MM.1S (cell line): ENCODE measurements at places on chromosomes 1 and 21.

GRCh38 chr1:236287757-236288619, 6.2 kb upstream of the ERO1B start:
- no peak for DNase-seq

GRCh38 chr1:147762233-147763024, 2.0 kb upstream of the GJA5 start:
- DNase-seq: peak; percentile 67

DNA sequence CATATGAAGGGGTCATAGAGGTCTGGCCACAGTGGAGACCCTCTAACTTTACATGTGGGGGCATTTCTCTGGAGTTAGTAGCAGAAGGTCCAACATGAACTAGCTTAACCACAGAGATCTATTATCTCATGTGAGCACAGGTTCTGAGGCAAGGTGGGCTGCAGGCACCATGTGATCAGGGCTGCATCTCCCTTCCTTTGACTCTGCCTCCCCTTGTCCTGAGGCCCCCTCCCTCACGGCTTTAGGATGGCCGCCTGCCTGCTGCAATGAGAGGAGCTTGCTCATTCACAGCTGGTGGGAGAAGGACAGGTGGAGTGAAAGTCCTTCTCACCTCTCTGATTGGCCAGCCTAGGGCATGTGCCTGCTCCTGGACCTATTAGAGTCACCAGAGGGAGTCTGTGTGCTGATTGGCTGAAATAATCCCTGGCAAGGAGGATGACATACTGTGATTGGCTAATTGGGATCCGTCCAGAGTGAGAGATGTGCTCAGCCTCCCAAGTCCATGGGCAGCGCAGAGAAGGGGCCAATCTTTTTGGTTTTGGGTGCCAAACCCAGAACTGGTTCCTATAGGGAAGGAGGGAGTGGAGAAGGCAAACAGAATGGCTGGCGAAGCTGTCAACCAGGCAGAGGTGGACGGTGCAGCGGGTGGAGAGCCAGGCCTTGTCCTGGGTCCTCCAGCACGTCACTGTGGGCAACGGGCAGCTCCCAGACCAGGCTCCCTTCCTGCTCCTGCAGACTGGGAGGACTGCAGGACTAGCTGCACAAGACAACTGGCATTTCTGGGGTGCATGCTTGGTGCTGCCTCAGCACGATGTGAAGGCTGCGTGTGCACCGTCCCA, 39.4 kb upstream of the C1orf174 start:
- DNase-seq: no peak

- DNase-seq: no peak
Observed at GRCh38 chr1:60699325-60699724, 383.0 kb upstream of the NFIA start.

- DNase-seq: no peak
Observed at GRCh38 chr1:112516141-112516540, 7.4 kb downstream of the WNT2B start.

DNA sequence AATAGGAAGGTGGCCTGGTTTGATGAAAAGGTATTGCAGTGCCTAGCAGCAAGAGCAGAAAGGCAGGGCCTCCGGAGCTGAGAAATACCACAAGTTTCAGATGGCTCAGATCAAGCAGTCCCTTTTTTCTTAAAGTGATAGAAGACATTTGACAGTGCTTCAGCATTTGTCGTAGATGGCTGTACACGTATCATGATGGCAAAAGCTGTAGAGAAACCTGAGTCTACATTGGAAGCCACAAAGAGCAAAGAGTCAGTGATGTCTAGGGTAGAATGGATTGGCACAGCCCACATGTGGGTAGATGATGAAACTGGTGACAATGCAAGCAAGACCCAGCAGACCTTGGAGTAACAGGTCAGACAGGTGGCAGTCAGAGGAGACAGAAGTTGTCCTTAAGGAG, 101.3 kb upstream of the ARTN start:
- DNase-seq: peak; percentile 88
